ENCODE measurements at places on chromosomes 11 and 22.

DNA sequence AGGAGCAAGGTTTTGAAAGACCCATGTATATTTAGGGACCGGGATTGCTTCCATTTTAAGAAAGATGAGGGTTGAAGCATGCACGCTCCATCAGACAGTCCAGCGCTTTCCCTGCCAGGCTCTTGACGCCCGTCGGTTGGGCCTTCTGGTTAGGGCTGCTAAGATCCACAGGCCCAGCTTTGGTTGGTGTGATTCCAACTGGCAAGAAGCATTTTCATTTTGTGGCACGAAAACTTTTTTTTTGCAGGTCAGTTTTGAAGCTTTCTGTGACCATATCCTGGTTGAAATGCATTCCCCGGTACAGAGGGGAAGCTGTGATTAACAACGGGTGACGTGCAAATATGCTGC lies 34.3 kb upstream of the MPPED1 start:
- DNase-seq = no peak

DNA sequence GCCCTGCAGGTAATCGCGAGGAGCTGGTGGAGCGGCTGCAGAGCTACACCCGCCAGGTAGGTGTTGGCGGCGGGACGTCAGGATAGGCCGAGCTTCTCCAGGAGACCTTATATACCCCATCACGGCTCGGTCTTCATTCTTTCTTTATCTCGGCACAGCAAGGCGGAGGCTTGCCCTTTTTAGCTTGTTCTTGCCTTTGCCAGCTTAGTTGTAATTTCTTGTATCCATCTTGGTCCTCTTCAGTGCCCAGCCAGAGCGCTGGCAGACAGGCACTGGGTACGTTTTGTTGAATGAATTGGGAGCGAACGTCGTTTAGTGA lies 459 bp downstream of the SF3B2 start:
- DNase-seq = no peak

- peak; percentile 95 for DNase-seq
Observed at GRCh38 chr22:25334162-25334490, 114.7 kb downstream of the CRYBB2 start.

GRCh38 chr11:134072844-134073243 lies 4.0 kb downstream of the JAM3 start:
- peak; percentile 32 for DNase-seq

- DNase-seq = peak; percentile 9
Observed at GRCh38 chr11:63274776-63275175, 31.4 kb upstream of the SLC22A25 start.

- DNase-seq = no peak
Observed at GRCh38 chr11:105245781-105246315, 106.3 kb upstream of the CARD18 start.

GRCh38 chr11:135033540-135033939 lies 621.5 kb upstream of the B3GAT1 start:
- DNase-seq = peak; percentile 86

GRCh38 chr11:75812542-75813040 lies 2.4 kb upstream of the UVRAG start:
- peak; percentile 66 for DNase-seq

GRCh38 chr11:65855927-65856363 lies 2.0 kb downstream of the CFL1 start:
- no peak for DNase-seq

DNA sequence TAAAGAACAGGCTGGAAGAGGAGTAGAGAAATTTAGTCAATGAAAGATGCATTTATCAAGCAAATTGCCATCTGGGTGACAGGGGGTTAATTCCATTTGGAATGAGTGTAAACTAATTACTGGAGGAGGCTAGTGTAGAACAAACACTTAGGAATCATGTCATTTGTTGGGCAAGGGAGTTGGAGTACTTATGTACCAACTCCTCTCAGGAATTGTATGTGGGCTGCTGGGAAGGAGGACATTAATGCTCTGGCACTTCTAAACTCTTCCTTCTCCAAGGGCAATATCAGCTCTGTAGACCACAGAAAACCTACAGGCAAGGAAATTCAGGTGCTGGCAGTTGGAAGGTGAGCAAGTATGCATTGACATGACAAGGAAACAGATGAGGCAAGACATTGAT lies 141.0 kb downstream of the MSANTD4 start:
- DNase-seq = no peak

DNA sequence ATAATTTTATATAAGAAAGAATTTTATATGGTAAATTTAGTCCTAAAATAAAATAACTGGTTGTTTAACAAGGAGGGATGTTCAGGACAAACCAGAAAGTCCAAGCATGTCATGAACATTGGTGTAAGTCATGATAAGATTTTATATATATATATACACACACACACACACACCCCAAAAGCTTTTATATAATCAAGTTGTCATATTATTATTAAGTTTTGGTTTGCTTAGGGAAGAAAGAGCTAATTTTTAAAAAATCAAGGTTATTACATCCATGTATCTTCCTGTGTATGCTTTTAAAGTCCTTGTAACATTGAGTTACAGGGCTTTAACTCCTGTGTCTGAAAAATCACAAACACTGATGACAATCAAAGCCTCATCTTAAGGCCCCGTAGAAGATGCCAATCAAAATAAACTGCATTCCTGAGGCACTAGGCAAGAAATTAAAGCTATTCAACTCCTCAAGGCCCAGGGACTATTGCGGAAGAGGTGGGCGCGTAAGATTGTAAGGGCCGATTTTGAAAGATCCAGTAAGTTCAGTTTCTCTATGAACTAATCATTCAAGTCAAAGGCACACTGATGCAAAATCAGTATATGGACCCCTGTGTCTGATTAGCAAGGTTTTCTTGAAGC lies 16.8 kb downstream of the APOL6 start:
- DNase-seq = peak; percentile 37

GRCh38 chr11:75429902-75430713 lies 2.9 kb downstream of the KLHL35 start:
- peak; percentile 74 for DNase-seq

DNA sequence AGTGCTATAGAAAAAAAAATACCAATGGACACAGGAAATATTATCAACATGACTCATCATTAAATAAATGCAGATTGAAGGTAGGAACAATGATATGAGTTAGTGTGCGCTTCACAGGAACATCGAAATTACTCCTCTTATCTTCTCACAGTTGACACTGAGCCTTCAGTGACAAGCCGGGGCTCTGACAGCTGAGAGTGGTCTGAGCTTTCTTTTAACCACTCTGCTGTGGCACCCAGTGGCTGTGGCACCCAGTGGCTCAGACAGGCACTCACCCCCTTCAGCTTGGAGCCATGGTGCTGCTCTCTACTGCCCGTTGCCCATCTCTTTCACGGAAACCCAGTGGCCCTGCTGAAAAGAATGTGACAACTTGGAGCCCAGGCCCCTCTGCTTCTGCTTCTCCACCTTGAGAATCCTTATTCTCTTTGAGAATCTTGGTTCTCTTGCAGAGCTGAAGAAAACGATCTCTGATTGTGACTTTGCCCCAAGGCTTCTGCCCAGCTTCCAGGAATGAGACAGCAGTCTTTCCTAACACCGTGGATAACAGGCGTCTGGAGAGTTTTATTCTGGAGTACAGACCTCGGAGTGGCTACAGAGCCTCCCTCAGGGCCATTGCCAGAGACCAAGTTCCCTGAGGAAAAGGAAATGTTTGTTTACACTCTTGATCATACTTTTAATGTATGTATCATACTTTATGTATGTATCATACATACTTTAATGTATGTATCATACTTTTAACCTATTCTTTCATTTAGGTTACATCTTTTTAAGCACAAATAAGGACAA lies 37.1 kb upstream of the OR8B8 start:
- no peak for DNase-seq

DNA sequence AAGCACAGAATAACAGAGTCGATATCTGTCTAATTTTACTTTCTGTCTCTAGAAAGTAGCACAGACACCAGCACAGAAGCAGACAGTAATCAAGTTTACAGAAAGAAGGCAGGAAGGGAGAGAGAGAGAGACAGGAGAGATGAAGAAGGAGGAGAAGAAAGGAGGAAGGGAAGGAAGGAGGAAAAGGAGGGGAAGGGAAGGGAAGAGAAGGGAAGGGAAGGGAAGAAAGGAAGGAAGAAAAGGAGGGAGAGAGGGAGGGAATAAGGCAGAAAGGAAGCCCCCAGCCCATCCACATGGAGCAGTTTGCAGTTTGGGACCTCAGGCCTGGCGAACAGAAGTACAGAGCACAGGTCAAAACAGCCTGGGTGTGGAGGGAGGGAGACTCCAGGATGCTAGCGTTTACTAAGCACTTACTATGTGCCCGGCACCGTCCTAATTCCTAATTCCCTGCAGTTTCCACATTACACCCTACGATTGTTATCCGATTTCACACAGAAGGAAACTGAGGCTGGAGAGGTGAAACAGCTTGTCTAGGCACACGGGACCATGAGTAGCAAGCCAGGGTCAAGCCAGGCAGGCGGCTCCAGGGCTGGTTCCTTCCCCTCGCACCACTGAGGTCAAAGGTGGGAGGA lies 46.0 kb upstream of the WNT7B start:
- DNase-seq = no peak

DNA sequence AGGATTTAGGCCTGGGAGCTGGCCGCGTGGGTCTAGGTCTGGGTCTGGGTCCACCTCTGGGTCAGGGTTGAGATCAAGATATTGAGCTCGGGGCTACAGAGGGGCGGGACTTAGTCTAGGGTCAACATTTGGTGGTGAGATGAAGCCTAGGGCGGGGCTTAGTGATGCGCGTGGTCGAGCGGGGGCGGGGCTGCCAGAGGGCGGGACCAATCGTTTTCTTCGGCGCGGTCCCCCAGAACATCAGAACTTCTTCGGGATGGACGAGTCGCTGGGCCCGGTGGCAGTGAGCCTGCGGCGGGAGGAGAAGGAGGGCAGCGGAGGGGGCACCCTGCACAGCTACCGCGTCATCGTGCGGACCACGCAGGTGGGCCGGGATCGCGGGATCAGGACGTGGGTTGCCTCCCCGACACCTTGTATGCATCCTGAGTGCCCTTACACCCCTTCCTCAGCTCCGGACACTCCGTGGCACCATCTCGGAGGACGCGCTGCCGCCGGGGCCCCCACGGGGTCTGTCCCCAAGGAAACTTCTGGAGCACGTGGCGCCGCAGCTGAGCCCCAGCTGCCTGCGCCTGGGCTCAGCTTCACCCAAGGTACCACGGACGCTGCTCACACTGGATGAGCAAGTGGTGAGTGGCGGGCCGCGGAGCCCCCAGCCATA lies 4.2 kb downstream of the SIPA1 start:
- peak; percentile 95 for DNase-seq

DNA sequence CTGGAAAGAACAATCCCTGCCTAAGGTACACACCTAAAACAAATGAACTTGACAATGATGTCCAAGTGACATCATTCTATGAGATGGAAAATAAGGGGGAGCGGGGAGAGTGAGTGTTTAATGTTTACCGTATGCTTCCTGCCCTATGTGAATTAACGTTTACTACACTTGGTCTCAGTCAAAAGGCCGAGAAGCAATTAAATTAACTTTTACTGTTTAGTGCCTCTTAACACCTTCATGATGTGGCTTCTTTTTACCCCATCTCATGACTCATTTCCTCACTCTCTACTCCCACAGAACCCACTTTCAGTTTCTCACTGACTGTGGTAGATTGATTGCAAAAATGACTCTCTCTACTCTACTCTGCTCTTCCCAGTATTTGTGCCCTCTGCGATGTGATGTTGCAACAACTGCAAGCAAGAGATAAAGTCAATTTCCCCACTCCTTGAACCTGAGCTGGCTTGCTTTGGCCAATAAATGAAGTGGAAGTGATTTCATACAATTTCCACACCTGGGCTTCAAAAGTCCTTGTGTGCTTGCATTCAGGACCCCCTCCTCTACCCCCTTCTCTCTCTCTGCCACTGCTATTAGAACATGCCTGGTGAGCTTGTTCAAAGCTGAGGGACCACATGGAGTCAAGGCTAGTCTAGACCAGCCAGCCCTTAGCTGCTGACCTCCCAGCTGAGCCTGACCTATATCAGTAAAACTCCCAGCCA lies 11.6 kb upstream of the ALKBH3 start:
- no peak for DNase-seq

DNA sequence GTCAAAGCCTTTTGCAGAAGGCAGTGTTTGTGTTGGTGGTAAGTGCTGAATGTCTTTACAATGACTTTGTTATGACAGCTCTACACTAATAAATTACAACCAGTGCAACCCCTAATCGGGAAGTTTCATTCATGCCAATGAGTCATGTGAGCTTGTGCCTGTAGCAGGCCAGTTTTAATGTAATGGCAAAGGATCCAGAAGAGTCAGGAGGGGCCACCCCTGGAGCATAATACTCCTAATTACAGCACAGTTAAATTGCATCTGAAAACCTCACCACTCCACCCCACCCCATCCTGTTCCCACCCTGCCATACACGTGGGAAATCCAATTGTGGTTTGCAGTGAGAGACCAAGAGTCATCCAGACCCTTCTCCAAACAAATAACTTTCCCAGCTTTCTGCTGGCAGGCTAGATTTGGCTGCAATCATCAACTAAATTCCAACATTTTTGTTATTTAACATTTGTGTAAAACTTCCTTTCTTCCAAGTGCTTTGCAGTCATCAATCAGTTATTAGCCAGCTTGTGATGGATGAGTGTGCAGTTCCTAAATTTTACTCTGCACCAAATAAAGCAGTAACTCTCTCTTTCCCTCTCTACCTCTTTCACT lies 277.3 kb upstream of the FAT3 start:
- DNase-seq = no peak

DNA sequence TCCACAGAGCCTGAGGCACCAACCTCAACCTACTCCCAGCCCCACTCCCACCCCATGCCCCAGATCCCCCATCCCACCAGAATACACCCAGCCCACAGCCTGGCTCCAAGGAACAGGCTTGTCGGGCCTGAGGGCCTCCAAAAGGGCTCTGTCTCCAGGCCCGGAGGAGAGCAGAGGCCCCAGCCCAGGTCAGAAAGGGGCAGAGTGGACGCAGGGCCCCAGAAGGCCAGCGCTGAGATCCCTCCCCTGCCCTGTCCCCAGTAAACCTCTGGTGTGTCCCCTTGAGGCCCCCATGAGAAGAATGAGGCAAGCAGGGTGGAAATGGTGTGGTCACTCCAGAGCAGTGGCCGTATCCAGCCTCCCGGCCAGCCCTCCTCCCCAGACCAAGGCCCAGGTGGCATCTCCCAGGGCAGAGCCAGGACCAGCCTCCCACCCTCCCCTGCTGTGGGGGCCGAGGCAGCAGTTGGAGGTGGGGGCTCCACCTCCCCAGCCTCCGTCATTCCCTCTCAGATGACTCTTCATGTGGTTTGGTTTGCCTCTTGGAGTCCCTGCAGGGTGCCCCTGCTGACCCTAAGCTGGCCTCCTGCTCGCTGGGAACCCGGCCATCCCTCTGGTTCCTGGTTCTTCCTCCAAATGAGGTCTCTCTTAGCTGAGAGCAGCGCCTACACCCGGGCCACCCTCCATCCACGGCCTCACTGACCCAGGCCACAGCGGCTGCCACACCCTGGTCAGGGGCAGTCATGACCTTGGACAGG lies 195.0 kb downstream of the IGLL1 start:
- no peak for DNase-seq

- no peak for DNase-seq
Observed at GRCh38 chr22:36003972-36004674, 24.5 kb downstream of the RBFOX2 start.

DNA sequence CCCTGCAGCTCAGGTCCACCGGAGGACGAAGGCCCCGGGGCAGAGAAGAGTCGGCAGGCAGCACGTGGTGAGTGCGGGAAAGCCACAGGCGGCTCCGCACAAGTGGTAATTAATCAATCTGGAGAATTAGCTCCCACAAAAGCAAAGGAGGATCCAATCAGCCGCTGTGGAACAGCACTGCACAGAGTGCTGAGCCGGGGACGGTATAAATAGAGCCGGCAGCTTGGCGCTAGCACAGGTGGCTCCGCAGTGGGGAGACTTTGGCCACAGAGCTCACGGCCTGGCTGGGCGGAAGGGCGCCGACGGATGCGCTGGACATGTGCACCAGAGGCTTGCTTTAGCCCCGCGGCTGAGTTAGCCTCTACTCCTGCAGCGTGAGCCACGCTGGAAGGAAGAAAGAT lies 48.9 kb downstream of the IGSF9B start:
- DNase-seq = no peak

All from GM23338 (cell line).